ENCODE measurements at places on chromosomes 7 and 10.

GRCh38 chr10:48819783-48820182 is 119.9 kb downstream of the LRRC18 start:
- DNase-seq, result no peak

GRCh38 chr10:92241158-92241500 is 49.7 kb downstream of the CPEB3 start:
- no peak for DNase-seq

DNA sequence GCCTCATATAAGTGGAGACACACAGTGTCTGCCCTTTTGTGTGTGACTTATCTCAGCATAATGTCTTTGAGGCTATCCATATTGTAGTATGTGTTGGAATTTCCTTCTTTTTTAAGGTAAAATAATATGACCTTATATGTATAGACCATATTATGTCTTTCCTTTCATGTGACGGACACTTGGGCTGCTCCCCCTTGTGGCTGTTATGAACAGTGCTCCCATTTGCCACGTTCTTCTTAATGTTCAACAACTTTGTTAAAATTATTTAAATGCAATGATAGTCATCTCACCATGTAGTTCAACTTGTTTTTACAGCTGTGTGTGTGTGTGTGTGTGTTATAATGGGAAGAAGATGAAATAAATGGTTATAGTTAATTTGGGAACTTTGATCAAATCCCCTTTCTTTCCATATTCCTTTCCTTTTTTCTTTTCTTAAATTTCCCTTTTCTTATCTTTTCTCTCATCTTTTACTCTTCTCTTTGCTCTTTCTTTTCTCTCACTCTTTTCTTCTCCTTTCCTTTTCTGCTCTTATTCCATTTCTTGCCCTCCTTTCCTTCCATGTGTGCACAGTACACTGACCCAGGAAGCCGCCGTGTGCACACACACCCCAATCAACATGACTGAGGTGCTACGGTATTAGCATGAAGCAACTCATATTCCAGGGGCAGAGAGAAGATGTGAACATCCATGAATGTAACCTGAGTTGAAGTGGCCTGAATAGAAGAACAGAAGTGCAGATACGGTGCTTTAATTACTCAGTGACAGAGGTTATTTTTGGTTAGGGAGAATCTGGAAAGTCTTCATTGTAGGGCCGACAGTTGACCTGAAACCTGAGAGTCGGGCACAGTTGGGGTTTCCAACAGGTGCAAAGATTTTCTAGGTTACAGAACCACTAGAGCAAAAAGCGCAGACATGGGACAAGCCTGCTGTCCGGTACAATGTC is 596.6 kb downstream of the SDK1 start:
- no peak for DNase-seq

DNA sequence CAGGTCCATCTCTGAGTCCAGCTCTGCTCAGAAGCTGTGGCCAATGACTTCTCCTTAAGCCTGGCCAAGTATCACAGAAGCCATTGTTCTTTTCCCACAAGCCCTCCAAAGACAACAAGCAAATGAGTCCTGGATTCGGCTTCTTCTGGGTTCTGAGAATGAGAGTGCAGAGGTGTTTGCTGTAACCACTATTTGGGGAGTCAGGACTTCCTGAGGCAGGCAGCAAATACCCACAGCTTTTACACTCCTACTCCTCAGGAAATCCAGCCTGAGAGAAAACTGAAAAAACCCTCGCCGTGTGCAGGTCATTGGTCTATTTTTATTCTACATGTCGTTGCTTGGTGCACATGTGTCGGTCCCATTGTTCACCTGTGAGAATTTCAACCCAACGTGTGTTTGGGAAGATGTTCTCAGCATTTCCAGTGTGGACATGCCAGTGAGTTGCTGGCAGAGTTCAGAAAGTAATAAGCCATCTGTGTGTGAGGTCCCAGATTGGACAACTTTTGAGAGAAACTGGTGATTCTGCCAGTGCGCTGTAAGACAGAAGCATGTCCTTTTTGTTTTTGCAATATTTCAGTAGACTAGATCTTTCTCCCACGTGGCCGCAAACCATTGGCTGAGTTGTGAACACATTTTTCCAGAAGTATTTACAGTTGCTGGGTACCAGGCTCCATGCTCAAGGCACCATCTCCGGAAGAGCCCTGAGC is 121.6 kb upstream of the LYZL2 start:
- DNase-seq, result no peak

- DNase-seq, result no peak
These were observed 66.1 kb upstream of the PIP4K2A start for GRCh38 chr10:22780474-22780885.

GRCh38 chr10:91596825-91597196 is 36.1 kb downstream of the PPP1R3C start:
- DNase-seq, result no peak

DNA sequence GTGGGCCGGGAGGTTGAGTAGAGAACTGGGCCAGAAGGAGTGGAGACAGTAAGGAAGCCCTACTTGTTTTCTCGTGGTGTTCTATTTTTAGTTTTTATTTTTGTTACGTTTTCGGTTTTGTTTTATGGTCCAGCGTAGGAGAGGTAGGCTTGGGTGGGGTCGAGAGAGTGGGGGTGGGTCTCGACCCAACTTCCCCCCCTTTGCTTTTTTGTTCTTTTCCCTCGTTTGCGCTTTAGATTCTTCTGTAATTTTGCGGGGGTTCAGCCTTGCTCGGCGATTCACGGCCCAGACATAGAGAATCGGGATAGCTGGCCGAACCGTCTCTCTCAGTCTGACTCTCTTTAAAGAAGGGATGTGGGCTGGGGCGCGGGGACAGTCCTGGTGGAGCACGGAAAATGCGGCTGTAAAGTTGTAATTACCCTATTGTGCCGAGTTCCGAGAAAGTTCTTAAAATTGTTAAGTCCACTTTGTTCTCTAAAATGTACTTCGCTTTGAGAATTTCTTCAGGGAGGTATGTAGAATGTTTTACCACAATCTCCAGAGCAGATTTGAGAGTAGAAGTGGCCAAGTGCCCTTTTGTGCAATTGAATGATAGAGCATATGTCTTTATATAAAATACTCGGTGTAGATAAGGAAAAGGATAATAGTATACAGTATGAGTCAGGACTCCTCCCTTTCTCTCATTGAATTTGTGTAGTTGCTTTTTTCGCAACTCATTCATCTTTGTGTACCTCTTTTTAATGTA is 816 bp downstream of the DMTF1 start:
- peak; percentile 23 for DNase-seq

DNA sequence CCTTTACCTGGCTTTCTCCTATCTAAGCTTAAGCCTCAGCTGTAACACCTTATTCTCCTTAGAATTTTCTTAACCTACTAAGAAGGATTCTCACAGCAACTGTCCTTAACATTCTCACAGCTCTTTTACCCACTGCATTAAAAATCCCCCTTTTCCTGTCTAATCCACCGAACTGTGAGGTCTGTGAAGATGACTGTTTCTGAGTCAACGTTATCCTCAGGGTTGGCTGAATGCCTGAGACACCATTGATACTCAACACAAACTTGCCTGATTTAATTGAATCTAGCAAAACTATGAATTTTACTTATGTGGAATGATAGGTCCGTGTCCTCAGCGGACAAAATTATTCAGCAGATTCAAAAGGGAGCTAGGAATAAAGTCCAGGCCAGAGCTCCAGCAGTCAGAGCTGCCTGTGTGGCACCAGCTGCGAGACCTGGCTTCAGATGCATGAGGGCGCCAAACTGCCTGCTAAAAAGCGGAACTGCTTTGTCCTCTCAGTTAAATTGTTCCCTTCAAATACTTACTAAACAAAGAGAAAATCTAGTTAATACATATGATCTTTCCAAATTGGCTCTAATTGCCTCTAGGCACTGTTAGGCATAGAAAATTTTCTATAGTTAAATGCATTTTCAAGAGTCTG is 33.4 kb upstream of the VWDE start:
- no peak for DNase-seq

DNA sequence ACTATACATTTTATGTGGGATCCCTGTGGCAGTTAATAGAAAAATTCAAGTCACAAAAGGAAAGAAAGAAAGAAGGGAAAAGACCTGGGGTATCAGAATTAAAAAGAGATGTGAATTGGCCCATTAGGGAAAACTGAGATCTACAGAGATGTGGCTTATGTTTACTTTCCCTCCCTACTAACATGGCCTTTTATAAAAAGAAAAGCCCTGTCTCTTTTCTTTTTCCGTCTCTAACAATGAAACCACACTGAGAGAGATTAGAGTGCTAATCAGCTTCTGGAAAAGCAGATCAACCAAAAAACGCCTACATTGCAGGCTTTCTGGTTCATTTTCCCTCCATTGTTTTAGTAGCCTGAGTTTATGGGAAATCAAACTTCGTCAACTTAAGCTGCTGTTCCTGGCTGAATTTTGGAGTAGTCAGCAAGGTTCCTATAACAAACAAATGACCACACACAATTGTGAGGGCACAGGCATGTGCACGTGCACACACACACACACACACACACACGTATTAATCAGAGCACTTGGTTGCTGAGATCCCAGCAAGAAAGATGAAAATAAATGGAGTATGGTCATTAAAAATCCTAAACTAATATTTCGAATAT is 235.1 kb downstream of the SORCS1 start:
- DNase-seq, result no peak

DNA sequence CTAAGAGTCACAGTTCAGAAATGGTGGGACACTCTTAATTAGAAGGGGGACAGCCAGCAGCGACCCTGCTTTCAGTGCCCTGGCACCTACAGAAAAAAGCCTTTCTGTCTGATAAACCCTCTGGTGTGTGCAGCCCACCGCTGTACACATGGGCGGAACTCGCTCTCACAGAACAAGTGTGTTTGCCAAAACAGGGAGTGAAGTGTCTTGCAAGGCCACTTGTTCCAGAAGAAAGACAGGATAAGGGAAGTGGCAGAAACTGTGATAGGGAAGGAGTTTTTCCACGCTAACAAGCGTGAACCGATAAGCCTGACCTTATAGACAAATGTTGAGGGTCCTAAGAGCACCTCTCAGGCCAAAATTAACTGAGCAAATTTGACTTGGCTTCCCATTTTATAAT is 203.7 kb upstream of the TCF7L2 start:
- DNase-seq, result no peak

DNA sequence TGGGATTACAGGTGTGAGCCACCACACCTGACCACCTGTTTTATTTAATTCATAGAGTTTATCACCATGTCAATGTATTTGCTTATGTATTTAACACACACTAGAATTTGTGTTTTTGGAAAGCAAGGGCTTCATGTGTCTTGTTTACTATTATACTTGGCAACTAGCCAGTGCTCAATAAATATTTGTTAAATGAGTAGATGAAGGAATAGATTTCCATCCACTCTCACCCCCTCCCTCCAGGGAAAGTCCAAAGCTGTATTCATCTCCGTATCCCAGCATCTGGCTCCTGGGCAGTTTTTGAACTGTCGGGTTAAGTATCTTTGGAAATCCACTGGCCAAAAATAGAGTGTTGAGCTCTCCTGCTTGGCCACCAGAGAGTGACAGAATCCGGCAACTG is 4.6 kb upstream of the RADIL start:
- no peak for DNase-seq

DNA sequence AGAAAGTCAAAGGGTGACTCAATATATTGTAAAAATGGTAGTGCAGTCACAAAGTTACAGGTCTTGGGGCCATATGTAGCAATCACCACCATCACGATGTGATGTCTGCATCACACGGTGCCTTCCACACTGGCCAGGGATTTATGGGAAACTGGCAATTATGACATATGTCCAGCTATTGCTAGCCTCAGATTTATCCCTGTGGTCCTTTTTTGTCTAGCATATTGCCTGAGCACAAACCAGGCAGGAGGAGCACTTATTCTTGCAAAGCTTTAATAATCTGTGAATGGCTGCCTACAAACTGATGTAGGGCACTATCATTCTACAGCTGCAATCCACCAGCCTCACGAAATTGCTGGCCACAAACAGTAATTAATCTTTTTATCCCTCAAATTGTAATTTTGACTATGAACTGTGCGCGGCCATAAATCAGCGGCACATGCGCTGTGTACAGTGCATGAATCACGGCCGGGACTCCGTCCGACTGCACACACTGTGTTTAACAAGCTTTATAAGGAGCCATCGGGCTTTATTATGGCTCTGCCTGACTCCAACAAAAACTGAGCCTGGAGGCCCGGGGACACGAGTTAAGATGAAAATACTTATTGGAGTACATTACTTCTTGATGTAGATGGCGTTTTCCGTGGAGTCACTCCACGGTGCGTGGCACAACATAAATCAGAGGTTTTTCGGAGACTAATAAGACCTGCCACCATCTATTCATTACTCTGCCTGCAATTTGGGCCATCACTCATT is 115.2 kb downstream of the EBF3 start:
- DNase-seq, result no peak

DNA sequence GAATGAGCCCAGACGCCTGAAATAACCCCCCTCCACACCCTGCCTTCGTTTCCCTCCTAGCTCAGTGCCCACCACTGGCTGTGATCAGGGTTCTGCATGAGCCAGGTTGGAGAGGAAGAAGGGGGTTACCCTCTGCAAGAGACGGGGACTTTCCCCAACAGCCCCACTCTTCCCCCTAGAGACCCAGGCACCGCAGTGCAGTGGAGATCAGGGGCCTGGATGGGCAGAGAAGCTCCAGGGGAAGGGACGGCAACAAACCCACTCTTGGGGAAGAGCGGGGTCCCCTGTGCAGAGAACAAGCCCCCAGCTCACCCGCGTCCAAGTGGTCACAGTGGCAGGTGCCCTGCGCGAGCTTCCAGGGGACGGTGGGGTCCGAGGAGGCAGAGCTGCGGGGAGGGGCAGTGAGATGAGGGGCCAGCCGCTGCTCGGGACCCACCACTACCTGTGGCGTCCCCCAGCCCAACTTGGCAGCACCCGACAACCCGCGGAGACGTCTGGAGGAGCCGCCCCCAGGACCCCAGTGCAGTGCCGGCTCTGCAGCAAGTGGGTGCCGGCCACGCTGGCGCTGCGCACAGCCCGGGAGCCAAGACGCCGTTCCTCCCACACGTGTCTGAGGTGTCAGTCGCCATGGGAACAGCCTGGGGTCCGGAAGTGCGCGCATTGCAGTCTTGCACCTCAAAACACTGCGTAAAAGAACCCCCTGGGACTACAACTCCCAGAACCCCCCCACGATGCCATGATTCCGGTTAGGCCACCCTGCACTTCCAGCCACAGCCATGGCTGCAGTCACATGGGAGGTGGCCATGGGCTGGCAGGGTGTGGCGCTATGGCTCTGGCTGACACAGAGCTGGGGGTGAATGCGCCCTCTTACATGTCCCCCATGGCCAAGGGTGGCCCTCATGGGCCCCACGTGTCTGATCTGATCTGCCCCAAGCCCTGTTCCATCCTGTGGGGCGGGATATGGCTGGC is 45.8 kb upstream of the WIPI2 start:
- peak; percentile 95 for DNase-seq

DNA sequence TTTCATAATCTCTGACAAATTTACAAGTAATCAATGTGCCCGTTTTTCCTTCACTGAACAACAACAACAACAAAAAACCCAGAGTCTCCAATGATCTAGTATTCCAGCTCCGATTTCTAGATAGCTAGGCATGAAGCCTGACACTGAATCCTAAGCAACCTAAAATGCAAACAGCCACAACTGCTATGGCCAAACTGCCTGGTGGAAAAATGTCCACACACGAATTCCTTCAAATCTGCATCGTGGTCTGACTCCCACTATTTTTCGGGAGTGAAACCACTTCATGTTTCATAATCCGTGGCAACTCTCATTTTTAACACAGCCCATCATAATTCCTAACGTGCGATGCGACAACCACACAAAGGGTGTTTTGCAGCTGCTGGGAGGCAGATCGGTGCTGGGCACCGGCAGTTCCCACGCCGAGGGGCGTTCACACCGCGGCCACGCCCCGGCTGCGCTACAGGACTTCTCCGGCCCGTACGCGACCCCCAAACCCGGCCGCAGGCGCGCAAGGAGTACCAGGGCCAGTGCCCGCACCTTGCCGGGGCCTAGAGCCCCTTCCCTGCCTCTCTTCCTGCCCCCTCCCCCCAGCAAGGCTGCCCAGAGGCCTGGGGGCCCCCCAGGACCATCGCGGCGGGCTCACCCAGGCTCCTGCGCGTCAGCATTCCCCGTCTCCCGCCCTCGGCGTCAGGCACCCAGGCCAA is 814 bp downstream of the RUFY2 start:
- no peak for DNase-seq

All from CD4-positive, alpha-beta T cell treated with Interleukin-15 for 1 hour (primary cell).